ENCODE measurements at places on chromosomes 5 and 9.

DNA sequence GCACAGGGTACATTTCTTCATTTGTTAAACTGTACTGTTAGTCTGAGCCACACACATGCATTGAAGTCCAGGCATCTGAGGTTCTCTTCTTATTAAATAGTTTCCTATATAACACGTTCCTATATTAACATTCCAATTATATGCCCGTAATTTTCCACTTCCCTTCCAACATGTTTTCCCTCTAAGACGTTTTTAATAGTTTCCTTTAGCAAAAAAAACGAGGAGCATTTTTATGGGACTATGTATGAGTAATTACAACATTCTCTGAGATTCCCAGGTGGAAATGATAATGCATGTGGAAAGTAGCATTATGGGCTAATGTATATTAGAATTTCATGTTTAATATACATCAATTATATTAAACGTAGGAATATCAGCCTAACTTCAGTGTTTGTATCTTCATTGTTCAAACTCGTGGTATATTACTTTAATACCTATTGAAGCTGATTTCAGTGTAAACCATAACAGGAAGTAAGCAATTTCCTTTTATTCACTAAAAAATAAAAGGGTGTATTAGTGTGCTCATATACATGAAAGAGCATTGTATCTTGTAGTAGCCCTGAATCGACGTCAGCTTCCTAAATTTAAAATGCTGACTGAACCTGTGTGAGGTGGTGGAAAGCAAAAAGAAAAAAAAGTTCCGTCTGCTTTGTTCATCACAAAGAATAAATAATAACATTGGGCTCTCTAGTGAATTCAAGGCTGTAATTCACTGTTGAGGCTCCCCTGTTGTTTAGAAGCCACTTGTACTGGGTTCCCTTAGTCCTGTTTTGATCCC, 11.3 kb downstream of the SMARCA2 start:
- H3K4me1 ChIP-seq, result peaks cover 57% of the 10 kb centered on the region
- DNase-seq, result no peak
- H3K4me3 ChIP-seq, result no peak overlapping the region
- no peak overlapping the region for H3K27ac ChIP-seq
- no peaks in the 10 kb centered on the region for H3K36me3 ChIP-seq
- H3K27me3 ChIP-seq, result no peaks in the 10 kb centered on the region

DNA sequence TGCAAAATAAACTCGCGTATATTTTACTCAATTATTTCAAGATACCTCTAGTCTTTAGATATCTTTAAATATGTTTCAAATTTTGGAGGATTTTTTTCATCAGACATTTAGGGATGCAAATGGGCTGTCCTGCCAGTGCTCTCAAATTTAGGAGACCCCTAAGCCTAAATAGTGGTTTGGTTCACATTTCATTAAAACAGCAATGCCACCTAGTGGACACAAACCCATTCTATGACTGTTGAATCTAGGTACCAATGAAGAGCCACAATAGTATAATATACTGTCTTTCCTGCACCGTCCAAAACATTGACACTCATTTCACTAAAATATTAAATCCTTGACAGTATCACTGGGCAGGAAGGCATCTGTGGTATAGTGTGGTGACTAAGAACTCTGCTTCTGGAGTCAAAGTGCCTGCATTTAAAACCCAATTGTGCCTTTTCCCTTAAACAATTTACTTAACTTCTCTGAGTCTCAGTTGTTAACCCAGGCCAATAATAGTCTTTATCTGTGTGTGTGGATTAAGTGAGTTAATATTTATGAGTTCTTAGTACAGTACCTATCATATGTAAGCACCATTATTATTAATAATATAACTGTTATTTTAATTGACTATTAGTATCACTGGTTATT, 148.0 kb downstream of the RORB start:
- H3K4me1 ChIP-seq, result no peaks in the 10 kb centered on the region
- no peaks in the 10 kb centered on the region for H3K36me3 ChIP-seq
- H3K4me3 ChIP-seq, result no peak overlapping the region
- no peak for DNase-seq
- H3K27ac ChIP-seq, result no peak overlapping the region

GRCh38 chr5:149796030-149796429, 65.9 kb downstream of the PPARGC1B start:
- no peaks in the 10 kb centered on the region for H3K4me1 ChIP-seq
- H3K4me3 ChIP-seq, result no peak overlapping the region
- no peak overlapping the region for H3K27ac ChIP-seq
- DNase-seq, result no peak
- H3K27me3 ChIP-seq, result no peaks in the 10 kb centered on the region

DNA sequence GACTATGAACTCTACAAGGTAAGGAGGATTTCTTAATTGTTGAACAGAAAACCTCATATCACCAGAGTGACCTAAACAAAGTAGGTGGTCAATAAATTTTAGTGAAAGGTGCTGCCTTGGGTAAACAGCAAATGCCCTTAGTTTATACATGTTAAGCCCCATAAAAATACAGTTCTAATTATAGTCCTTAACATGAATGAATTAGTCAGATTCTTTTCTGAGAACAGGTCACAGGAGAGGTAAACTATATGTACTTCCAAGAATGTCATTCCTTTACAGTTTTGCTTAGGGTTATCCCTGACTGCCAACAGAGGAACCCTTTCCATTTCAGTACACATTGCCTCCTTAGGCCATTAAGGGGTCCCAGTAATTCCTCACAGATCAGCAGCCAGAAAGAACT, 64.9 kb downstream of the PLPP1 start:
- H3K4me3 ChIP-seq, result no peak overlapping the region
- no peak overlapping the region for H3K27ac ChIP-seq
- H3K27me3 ChIP-seq, result no peaks in the 10 kb centered on the region
- H3K36me3 ChIP-seq, result peaks cover 34% of the 10 kb centered on the region
- no peaks in the 10 kb centered on the region for H3K4me1 ChIP-seq
- DNase-seq, result no peak

- H3K27me3 ChIP-seq, result no peaks in the 10 kb centered on the region
- H3K27ac ChIP-seq, result no peak overlapping the region
Observed at GRCh38 chr5:3287516-3287915, 308.1 kb upstream of the IRX1 start.

DNA sequence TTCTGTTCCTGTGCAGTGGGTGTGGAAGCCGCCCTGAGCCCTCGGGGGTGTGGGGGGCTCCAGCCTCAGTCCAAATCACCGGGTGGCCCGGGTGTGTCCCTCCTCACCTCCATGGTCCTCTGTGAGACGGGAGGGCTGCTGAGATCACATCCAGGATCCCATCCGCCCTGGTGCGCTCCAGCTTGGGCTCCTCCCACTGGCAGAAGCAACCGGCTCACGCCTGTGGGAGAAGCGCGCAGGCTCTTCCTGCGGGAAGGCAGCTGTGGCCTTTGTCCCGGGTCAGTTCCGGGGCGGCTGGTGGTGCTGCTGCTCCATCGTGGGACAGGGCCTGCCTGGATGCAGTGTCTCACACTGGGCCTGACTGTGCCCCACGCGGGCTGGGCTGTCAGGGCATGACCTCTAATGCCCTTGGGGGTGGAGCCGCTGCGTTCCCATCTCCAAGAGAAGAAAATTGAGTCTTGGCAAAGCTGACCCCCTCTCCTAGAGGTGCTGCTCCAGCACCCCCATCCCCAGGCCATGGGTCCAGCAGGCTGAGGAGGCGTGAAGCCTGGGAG, 18.5 kb downstream of the OLFM1 start:
- H3K36me3 ChIP-seq, result no peaks in the 10 kb centered on the region
- no peak overlapping the region for H3K4me3 ChIP-seq
- no peaks in the 10 kb centered on the region for H3K27me3 ChIP-seq
- DNase-seq, result no peak
- no peak overlapping the region for H3K27ac ChIP-seq

DNA sequence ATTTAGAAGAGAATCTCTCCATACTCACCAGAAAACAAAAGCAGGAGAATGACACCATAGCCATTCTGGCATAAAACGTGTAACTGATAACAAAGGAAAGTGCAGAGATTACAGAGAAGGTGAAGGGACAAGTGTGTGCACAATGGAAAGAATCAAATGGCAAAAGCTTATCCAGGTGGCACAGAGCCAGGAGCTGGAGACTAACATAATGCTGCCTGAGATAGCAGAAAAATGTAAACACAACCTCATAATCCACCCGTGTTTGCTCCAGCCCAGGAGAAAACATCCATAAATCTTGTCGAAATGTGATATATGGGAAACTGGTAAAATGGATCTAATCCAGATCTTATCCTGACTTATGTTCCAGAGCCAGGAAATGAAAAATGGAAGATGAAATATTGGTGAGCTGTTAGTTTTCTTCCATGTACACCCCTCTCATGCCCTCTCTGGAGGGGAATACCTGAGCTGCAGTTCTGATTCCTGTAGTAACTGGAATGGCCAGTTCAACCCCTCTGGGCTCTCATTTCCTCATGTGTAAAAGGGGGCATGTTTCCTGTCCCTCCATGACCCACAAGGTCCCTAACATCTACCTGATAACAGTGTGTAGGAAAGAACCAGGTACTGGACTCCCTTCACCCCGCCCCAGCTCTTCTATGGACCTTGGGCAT, 212.3 kb upstream of the DAPK1 start:
- DNase-seq, result no peak
- no peak overlapping the region for H3K4me3 ChIP-seq
- no peaks in the 10 kb centered on the region for H3K4me1 ChIP-seq
- H3K27ac ChIP-seq, result no peak overlapping the region
- no peaks in the 10 kb centered on the region for H3K36me3 ChIP-seq
- H3K27me3 ChIP-seq, result no peaks in the 10 kb centered on the region

- no peak for DNase-seq
- no peaks in the 10 kb centered on the region for H3K27me3 ChIP-seq
- H3K4me1 ChIP-seq, result no peaks in the 10 kb centered on the region
- no peak overlapping the region for H3K27ac ChIP-seq
- no peak overlapping the region for H3K4me3 ChIP-seq
- H3K36me3 ChIP-seq, result no peaks in the 10 kb centered on the region
Observed at GRCh38 chr5:80057921-80058320, 22.8 kb downstream of the THBS4 start.

DNA sequence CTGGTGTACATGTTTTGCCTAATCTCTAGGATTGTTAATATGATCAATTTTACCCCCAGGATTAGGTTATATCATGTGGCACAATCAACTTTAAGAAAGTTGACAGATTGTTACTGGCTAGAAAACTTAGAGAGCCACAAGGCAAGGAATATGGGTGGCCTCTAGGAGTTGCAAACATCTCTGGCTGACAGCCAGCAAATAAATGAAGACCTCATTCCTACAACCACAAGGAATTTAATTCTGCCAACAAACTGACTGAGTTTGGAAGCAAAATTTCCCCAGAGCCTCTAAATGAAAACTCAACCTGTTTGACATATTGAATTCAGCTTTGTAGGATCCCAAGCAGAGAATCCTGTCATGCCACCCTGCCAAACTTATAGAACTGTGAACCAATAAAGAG, 196.4 kb upstream of the PTGER4 start:
- no peaks in the 10 kb centered on the region for H3K36me3 ChIP-seq
- no peaks in the 10 kb centered on the region for H3K27me3 ChIP-seq
- H3K27ac ChIP-seq, result no peak overlapping the region

DNA sequence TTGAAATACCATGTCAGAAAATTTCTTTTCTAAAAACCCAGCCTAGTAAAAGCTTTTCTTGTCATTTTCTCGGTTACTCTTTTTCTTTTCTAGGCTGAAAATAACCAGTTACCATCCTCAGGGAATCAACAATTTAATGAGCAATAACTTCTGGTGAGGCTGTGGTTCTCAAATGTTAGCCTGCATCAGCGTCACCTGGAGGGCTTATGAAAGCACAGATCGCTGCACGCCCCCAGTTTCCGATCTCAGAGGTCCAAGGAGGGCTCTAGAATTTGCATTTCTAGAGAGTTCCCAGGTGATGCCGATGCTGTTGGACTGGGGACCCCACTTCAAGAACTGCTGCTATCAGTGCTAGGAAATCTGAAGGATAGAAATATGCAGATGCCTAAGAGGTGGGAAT, 28.9 kb upstream of the TLE1 start:
- DNase-seq, result no peak
- no peak overlapping the region for H3K4me3 ChIP-seq

DNA sequence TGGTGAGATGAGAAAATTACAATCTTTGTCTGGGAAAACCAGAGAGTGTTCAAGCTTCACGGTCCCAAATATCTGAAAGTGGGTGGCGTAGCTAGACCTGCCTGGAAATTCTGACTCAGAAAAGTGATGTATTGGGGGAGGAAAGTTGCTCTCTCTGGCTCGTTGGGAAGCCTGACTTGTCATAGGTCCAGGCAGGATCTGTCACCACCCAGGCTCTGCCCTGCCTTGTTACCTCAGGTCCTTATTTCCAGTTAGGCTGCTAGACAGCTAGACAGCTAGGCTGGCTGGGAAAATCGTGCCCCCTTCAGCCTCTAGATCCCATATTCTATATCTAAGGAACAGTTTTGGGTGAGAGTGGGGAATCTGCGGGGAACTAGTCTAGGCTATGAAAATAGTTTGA, 41.0 kb upstream of the HCN1 start:
- no peaks in the 10 kb centered on the region for H3K4me1 ChIP-seq
- no peaks in the 10 kb centered on the region for H3K27me3 ChIP-seq
- no peak overlapping the region for H3K4me3 ChIP-seq
- no peak overlapping the region for H3K27ac ChIP-seq

DNA sequence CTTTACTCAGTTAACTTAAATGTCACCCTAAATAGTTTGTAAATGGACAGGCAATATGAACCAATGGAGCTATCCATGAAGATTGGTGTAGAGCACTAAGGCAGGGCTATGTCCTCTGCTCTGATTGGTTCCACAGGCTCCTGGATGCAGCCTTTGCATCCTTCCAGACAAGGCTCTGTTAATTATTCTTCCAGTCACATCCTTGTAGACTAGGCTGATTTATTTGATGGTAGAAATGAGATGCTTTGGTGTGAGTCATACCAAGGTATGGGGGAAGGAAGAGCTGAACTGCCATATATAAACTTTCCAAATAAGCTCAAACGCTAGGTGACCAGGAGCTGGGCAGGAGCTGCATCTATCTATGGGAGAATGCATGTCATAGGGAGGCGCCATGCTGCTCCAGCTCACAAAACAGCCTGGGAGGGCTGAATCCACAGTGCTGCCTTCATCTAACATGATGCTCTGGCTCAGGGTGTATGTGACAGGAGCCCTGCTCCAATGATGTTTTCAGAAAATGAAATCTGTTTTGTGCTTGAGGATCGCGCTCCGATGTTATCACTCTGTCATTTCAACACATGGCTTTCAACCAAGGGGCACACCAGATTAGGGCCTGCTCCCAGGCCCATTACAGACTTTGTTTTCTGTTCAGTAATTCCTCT, 818.0 kb upstream of the ZNF608 start:
- no peak overlapping the region for H3K4me3 ChIP-seq
- H3K27me3 ChIP-seq, result no peaks in the 10 kb centered on the region
- H3K36me3 ChIP-seq, result no peaks in the 10 kb centered on the region
- H3K27ac ChIP-seq, result no peak overlapping the region

- peaks cover 8% of the 10 kb centered on the region for H3K4me1 ChIP-seq
- H3K36me3 ChIP-seq, result no peaks in the 10 kb centered on the region
- DNase-seq, result no peak
- H3K27me3 ChIP-seq, result no peaks in the 10 kb centered on the region
- H3K27ac ChIP-seq, result peak overlapping the region; percentile 71
Observed at GRCh38 chr5:139708434-139708861, 60.3 kb downstream of the CXXC5 start.

- no peaks in the 10 kb centered on the region for H3K36me3 ChIP-seq
- no peak overlapping the region for H3K4me3 ChIP-seq
- no peaks in the 10 kb centered on the region for H3K4me1 ChIP-seq
- no peak for DNase-seq
- no peaks in the 10 kb centered on the region for H3K27me3 ChIP-seq
Observed at GRCh38 chr5:96031811-96032261, 70.2 kb upstream of the ELL2 start.

- H3K4me1 ChIP-seq, result no peaks in the 10 kb centered on the region
- H3K27ac ChIP-seq, result no peak overlapping the region
- no peaks in the 10 kb centered on the region for H3K36me3 ChIP-seq
- no peak for DNase-seq
- no peaks in the 10 kb centered on the region for H3K27me3 ChIP-seq
Observed at GRCh38 chr5:21661184-21661583, 1192.0 kb downstream of the CDH12 start.
